Heart right ventricle (tissue), 16 donors: ENCODE measurements at places on chromosomes 12 and 14. TPM values are rescaled to one million over a fixed set of nuclear protein-coding genes. Genes with fewer than 3 reads are reported as not detected.

DNA sequence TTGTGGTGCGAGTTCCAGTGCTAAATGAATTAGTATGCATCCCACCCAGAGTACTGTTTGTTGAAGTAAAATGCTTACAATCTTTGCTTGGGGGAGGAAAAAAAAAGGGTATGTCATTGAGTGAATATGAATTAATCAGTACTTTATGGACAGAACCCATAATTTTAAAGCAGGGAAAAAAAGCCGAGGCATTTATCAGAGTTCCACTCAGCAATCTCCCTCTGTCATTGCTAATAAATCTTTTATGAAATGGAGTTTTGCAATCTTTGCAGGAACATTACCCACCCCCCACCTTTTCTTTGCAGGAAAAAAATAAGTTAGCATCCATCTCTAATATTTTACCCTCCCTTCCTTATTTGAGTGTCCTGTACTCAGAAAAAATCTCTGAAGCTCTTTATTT, 127.9 kb upstream of the TMPO start:
- no peak overlapping the region for H3K4me3 ChIP-seq
- H3K4me1 ChIP-seq = no peaks in the 10 kb centered on the region
- H3K36me3 ChIP-seq = no peaks in the 10 kb centered on the region
- H3K27ac ChIP-seq = no peak overlapping the region

GRCh38 chr14:74902941-74903705, 19.9 kb downstream of the RPS6KL1 start:
- H3K4me3 ChIP-seq = no peak overlapping the region
- H3K36me3 ChIP-seq = peaks cover 16% of the 10 kb centered on the region
- no peak overlapping the region for H3K27ac ChIP-seq
- no peaks in the 10 kb centered on the region for H3K27me3 ChIP-seq
- H3K4me1 ChIP-seq = peaks cover 17% of the 10 kb centered on the region

GRCh38 chr14:102910442-102910841, 12.0 kb upstream of the AMN start:
- peaks cover 17% of the 10 kb centered on the region for H3K36me3 ChIP-seq
- H3K27ac ChIP-seq = no peak overlapping the region
- DNase-seq = no peak
- no peak overlapping the region for H3K4me3 ChIP-seq
- H3K4me1 ChIP-seq = no peaks in the 10 kb centered on the region

- H3K36me3 ChIP-seq = no peaks in the 10 kb centered on the region
- peaks cover 27% of the 10 kb centered on the region for H3K4me1 ChIP-seq
- no peaks in the 10 kb centered on the region for H3K27me3 ChIP-seq
- no peak overlapping the region for H3K27ac ChIP-seq
- peak; percentile 46 for DNase-seq
These were observed 48.3 kb downstream of the TTLL5 start for GRCh38 chr14:75709207-75709812.

GRCh38 chr12:65492998-65493912, 214.8 kb downstream of the MSRB3 start:
- no peak for DNase-seq
- H3K27ac ChIP-seq = no peak overlapping the region
- H3K4me1 ChIP-seq = no peaks in the 10 kb centered on the region
- no peaks in the 10 kb centered on the region for H3K36me3 ChIP-seq
- H3K4me3 ChIP-seq = no peak overlapping the region

DNA sequence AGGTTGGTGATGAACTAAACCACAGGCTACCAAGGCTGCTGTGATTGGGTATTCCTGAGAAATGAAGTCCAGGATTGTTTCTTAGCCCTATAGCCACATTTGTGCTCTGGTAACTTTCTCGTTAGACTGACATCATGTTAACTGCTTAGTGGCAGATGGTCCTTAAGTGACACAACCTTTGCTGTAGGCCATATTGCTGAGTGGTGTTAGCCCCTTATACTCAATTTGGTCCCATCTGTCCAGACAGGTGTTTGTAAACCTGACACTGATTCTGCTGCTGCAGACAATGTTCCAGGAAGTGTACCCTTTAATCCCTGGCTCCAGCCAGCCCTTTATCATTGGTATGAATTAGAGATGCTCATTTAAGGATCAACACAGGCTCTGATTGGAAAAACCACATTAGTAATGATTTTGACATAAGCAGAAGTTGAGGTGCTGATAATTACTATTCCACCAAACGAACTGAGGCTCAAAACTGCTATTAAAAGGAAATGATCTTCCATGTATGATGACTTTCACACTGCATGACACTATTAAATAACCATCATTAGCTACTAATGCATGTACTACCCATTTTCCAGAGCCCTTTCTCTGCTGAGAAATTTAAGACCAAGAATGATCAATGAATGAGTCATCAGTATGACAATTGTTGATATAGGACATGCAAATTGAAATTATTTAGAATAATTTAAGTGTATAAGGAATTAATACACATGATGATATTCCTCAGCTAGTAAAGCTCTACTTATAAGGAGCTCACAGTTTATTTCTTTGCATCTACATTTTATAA, 3.6 kb upstream of the SSTR1 start:
- H3K27ac ChIP-seq = no peak overlapping the region
- peaks cover 26% of the 10 kb centered on the region for H3K27me3 ChIP-seq
- H3K4me3 ChIP-seq = no peak overlapping the region

Gene CHGA
- not detected for total RNA-seq

GRCh38 chr14:65926935-65927700, 514.6 kb downstream of the FUT8 start:
- no peak overlapping the region for H3K4me3 ChIP-seq
- no peaks in the 10 kb centered on the region for H3K36me3 ChIP-seq
- peaks cover 8% of the 10 kb centered on the region for H3K27me3 ChIP-seq
- H3K27ac ChIP-seq = no peak overlapping the region

Gene NELL2
- not detected for total RNA-seq

DNA sequence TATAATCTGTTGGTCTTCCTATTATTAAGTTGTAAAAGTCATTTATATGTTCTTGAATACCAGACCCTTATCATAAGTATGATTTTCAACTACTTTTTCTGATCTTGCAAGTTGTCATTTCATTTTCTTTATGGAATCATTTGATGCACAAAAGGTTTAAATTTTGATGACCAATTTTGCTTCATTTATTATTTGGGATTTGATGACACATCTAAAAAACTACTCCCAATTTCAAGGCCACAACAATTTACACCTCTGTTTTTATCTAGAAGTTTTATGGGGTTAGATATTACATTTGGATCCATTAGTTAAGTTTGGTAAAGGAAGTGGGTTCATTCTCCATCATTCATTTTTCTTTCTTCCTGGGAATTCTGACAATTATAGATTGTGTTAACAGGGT, 259.2 kb downstream of the LRFN5 start:
- no peaks in the 10 kb centered on the region for H3K36me3 ChIP-seq
- no peak for DNase-seq
- H3K27ac ChIP-seq = no peak overlapping the region
- no peaks in the 10 kb centered on the region for H3K27me3 ChIP-seq
- H3K4me1 ChIP-seq = no peaks in the 10 kb centered on the region
- no peak overlapping the region for H3K4me3 ChIP-seq

DNA sequence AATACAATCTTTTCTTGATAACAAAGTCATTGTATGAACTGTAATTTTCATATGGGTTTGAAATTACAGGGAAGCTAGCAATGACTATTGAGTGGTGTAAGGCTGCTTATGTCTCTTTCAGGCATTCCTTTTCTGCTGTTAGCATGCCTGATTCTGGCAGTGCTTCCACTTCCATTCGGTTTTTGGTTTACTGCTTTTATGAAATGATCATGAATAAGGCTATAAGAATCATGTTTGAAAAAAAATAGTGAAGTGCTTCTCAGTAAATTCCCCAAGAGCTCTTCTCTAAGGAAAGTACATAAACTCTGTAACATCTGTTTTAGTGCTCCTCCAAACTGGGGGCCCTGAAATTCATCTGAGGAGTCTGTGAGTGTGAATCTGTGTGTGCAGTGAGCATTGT, 434.0 kb upstream of the RGS6 start:
- DNase-seq = no peak
- H3K27ac ChIP-seq = no peak overlapping the region
- no peak overlapping the region for H3K4me3 ChIP-seq
- no peaks in the 10 kb centered on the region for H3K36me3 ChIP-seq
- no peaks in the 10 kb centered on the region for H3K4me1 ChIP-seq

DNA sequence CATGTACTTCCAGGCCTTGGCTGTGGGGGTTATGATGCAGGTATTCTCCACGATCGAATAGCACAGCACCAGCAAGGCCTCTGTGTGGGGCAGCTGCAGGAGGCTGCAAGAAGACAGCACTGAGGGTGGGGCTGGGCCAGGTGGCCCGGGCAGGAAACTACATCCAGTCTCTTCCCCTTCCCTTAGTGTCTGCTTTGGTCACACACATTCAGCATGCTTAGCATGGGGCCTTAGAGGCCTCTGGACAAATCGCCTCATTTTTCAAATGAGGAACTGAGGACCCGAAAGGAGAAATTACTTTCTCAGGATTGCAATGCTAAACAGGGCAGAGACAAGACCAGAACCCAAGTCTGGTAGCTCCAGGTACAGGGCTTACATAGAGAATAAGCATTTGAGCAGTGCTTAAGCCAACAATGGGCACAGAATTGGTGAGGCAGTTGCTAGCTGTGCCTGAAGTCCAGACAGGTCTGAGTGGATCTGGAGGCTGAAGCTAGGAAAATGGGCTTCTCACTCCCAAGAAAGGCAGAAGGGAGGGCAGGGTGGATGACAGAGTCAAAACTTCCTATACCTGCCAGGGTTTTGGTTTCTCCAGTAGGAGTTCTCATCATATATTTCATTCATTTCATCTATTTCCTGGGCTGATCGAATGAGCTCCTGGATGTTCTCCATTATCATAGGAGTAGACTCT, 3.5 kb downstream of the ACRBP start:
- peaks cover 9% of the 10 kb centered on the region for H3K4me1 ChIP-seq
- H3K27ac ChIP-seq = no peak overlapping the region
- H3K4me3 ChIP-seq = no peak overlapping the region

GRCh38 chr14:32633224-32633859, 304.2 kb downstream of the AKAP6 start:
- peaks cover 27% of the 10 kb centered on the region for H3K4me1 ChIP-seq
- H3K36me3 ChIP-seq = no peaks in the 10 kb centered on the region
- no peaks in the 10 kb centered on the region for H3K27me3 ChIP-seq
- H3K27ac ChIP-seq = peak overlapping the region; percentile 60
- H3K4me3 ChIP-seq = no peak overlapping the region

Gene FAM186B
- 0.86 TPM for total RNA-seq

Gene OTOGL
- total RNA-seq = 0.56 TPM

GRCh38 chr12:13880613-13881012, 100.8 kb downstream of the GRIN2B start:
- H3K4me1 ChIP-seq = no peaks in the 10 kb centered on the region
- no peaks in the 10 kb centered on the region for H3K27me3 ChIP-seq
- no peak overlapping the region for H3K4me3 ChIP-seq
- no peak overlapping the region for H3K27ac ChIP-seq

DNA sequence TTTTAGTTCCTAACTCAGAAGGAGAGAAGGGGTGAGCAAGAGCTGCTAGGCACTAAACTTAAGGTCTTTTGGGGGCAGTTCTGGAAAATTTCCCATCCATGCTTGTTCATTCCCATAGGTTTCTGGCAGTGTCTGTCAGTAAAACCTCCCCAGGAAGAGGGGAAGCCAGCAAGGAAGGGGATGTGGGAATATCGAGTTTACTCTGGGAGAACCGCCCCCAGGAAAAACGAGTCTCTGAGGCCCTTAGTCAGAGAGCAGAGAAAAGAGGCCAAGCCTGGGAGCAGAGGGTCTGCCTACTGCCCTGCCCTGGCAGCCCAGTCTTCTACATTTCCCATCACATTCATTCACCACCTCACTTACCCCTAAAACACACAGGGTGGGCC, 55.9 kb downstream of the TMCC3 start:
- no peaks in the 10 kb centered on the region for H3K27me3 ChIP-seq
- DNase-seq = no peak
- no peaks in the 10 kb centered on the region for H3K36me3 ChIP-seq
- H3K4me3 ChIP-seq = no peak overlapping the region
- H3K4me1 ChIP-seq = peaks cover 17% of the 10 kb centered on the region

GRCh38 chr12:98439471-98439951, 75.9 kb upstream of the TMPO start:
- peaks cover 13% of the 10 kb centered on the region for H3K4me1 ChIP-seq
- peak overlapping the region; percentile 83 for H3K27ac ChIP-seq
- no peaks in the 10 kb centered on the region for H3K27me3 ChIP-seq
- H3K4me3 ChIP-seq = no peak overlapping the region
- H3K36me3 ChIP-seq = no peaks in the 10 kb centered on the region
- no peak for DNase-seq

DNA sequence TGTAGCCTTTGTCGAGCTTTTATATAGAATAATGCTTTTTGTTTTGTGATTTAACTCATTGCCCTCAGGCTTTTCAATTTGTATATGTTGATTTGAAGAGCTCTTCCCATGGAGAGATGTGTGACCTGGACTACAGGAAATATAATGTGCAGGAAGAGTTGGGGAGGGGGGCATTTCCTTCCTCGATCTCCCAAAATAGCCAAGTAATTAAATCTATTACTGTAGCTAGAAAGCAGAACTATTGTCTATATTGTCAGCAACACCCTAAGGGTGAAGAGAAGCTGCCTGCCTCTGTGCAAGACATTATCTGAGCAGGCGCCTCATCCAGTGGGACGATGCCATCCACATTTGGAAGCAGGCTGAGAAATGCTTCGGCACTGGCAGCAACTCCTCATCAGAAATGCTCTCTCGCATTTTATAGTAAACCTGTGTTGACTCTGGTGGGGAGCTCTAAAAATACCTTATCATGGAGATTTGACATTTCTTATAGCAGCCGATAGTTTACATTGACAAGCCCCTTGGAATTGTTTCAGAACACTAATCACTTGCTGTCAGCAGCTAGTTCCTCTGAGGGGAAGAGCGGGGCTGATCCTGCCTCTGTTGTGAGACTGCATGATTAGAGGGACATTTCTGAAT, 392.5 kb upstream of the RGS6 start:
- H3K27me3 ChIP-seq = no peaks in the 10 kb centered on the region
- peak overlapping the region; percentile 31 for H3K4me3 ChIP-seq
- DNase-seq = peak; percentile 13

Gene SYNDIG1L
- total RNA-seq = 0.15 TPM

Gene PIWIL1
- not detected for total RNA-seq

Gene CLEC4C
- not detected for total RNA-seq

DNA sequence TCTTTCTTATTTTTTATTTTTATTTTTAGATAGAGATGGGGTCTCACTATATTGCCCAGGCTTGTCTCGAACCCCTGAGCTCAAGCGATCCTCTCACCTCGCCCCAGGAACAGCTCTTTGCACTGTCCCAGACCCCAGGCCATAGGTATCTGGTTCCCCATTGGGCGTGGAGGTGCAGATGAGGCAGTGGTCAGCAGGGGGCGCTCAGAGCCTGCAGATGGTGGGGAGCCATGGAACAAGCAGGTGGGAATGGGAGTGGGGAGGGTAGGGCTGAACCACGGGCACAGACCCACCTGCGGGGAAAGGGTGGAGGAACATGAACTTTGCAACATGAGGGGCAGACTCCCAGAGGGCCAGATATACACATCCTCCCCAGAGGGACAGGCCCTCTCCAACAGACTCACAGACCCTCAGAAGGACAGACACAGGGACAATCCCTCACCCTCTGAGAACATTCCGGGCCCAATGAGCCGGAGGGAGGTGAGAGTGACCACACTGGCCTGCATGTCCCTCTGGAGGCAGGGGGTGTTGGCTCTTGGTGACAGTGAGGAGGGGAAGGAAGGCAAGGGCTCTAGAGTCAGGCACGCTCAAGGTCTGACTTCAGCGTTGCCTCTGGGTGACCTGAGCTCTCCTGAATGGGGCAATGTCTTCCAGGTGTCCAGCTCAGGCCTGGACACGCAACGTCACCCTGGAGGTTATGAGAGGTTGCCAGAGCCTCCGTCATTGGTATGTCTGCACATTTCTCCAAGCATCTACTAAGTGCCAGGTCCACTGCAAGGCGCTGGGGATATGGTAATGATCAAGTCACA, 34.9 kb downstream of the KRT80 start:
- DNase-seq = peak; percentile 82
- H3K4me3 ChIP-seq = no peak overlapping the region
- no peak overlapping the region for H3K27ac ChIP-seq
- H3K36me3 ChIP-seq = no peaks in the 10 kb centered on the region
- H3K4me1 ChIP-seq = peaks cover 9% of the 10 kb centered on the region

Gene SLC7A7
- 1.1 TPM for total RNA-seq
